Activated CD4-positive, alpha-beta memory T cell treated with anti-CD3 and anti-CD28 coated beads for 36 hours (primary cell): ENCODE measurements at places on chromosomes 4 and X.

DNA sequence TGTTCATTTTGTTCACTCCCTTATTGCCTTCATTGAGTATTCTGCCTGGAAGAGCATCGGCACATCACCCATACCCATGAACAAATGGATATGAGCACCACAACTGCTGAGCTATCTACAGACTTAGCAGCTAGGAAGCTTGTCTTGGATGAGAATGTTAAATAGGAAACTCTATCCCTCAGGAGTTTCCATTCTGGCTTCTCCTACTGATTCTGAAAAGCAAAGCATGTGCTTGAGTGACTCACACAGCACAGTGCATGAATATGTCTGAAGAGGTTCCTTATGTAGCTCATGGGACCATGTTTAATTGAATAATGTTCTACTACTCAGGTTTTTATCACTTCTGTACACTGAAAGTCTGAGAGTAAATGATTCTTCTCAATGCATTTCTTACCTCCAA, 57.3 kb upstream of the MXRA5 start:
- DNase-seq: no peak

DNA sequence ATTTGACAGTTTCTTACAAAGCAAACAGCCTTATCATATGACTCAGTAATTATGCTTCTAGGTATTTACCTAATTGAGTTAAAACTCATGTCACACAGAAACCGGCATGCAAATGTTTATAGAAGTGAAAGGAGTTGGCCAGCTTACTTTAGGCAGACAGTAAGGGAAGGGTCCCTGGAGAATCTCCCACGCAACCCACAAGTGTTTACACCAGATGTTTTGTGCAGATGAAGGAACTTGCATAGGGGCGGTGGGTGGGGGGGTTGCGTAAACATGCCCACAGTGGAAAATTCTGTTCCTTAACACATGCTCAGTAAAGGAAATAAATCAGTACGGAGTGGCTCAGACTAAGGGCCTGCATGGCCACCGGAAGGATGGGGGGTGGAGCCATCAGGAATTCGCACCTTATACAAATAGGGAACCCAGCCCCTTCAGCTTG, 330.5 kb upstream of the AADAT start:
- DNase-seq: no peak

GRCh38 chr4:67521506-67521905, 23.8 kb downstream of the CENPC start:
- DNase-seq: no peak

GRCh38 chr4:38723114-38723513, 59.1 kb downstream of the KLF3 start:
- DNase-seq: no peak

- DNase-seq: no peak
These were observed 119.3 kb upstream of the STS start for GRCh38 chrX:7028246-7028645.

GRCh38 chr4:41024556-41025491, 189.5 kb downstream of the APBB2 start:
- DNase-seq: no peak

- DNase-seq: peak; percentile 26
These were observed 25.9 kb downstream of the PKD2 start for GRCh38 chr4:88033309-88033708.

- peak; percentile 62 for DNase-seq
These were observed 52.6 kb downstream of the FNIP2 start for GRCh38 chr4:158821228-158821971.

GRCh38 chrX:41781500-41781899, 57.5 kb downstream of the GPR82 start:
- no peak for DNase-seq

DNA sequence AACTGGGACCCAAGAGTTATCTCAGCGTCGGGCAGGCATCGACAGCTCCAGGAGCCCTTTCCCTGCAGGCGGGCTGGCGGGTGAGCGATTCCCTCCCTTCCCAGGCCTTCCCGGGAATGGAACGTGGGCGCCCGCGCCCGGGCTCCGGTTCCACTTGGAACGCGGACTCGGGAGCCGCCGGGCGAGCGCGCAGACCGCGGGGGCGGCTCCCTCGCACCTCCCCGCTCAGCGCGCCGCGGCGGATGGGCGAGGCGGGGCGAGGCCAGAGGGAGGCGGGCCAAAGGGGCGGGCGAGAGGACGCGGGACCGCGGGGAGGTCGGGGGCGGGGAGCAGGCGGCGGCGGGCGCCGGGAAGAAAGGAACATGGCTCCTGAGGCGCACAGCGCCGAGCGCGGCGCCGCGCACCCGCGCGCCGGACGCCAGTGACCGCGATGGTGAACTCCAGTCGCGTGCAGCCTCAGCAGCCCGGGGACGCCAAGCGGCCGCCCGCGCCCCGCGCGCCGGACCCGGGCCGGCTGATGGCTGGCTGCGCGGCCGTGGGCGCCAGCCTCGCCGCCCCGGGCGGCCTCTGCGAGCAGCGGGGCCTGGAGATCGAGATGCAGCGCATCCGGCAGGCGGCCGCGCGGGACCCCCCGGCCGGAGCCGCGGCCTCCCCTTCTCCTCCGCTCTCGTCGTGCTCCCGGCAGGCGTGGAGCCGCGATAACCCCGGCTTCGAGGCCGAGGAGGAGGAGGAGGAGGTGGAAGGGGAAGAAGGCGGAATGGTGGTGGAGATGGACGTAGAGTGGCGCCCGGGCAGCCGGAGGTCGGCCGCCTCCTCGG, at the start of gene PKD2:
Gene PKD2, plus strand, starts transcription at position 332 of the 818 bp plus-strand sequence. Its CDS starts 99 bp downstream, at position 431.
- peak; percentile 84 for DNase-seq

DNA sequence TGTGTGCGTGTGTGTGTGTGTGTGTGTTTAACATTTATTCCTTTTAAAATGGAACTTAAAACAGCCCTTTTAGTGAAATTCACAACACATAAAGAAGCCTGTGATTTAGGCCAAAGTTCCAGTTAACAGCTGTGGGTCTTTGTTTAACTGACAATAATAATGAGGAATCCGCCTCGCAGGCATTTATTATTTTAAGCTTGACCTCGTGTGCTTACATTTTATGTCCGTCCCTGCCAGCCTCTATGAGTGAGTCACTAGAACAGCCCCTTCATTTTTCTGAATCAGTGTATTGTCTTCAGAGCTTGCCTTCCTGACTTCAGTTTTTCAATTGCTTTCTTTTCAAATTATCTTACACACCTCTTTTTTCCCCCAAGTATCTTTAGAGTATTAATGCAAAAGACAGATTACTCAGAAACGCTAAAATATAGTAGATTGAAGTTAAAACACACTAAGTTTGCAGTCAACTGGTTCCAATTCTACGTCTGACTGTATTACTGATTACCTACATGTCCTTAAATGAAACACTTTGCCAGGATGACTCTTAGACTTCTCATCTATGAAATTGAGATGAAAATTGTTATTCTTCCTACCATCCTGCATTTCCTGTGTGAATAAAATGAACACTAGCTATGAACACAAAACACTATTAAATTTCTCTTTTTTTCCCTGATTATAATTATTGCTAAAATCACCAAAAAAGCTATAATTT, 319.6 kb upstream of the HS3ST1 start:
- DNase-seq: no peak

GRCh38 chrX:65203545-65203944, 227.3 kb upstream of the ZC4H2 start:
- no peak for DNase-seq

GRCh38 chrX:24702362-24703184, 8.9 kb downstream of the POLA1 start:
- DNase-seq: no peak

DNA sequence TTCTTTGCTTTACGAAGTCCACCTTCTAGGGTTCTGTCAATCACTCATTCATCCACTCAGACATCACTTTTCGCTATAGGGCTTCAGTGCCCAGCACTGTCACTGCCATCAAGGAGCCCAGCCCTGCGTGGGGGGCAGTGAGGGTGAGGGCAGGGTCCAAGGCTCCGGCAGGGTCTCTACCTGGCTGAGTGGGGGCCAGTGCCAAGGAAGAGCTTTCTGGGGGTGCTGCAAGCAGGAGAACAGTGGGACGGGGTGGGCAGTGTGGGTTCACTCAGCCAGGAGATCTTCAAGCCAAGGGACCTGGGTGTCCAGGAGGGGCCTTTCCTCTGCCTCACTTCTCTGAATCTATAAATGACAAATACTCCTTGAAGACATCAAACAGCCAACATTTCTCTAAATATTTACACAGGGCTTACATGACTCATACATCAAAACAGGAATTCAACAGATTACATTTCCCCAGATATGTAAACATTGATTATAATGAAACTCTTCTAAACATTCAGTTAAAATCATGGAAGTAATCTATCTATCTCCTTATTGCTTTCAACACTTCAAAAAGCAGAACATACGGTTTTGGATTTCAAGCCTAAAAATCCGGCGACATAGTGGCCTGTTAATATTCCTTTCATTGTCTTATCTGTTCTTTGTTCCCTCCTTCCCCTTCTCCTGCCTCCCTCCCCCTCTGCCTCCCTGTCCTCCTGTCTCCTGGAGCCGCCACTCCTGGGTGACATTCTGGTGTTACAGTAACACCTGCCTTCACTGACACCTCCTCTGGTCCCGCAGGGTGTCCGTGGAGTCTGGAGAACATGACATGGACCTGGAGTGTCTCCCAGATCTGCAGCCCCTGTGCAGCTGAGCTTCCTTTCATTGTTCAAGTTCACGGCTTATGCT, 94.4 kb upstream of the ADRA2C start:
- no peak for DNase-seq

DNA sequence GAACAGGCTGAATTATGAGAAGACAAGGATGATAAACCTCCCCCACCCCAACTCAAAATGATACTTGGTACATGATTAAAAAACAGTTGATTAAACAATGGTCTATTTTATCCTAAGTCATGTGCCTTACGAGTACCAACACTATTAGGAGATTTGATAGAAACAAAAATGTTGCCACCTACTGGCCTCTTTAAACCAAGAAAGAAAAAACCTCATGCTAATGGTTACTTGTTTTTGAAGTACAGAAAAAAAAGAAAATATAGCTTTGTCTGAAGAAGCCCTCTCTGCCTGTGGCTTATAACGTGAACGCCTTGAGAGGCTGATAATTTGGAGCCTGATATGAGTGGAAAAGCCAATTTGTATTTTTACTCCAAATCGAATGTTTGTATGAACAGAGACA, 538.2 kb downstream of the DMD start:
- DNase-seq: no peak

DNA sequence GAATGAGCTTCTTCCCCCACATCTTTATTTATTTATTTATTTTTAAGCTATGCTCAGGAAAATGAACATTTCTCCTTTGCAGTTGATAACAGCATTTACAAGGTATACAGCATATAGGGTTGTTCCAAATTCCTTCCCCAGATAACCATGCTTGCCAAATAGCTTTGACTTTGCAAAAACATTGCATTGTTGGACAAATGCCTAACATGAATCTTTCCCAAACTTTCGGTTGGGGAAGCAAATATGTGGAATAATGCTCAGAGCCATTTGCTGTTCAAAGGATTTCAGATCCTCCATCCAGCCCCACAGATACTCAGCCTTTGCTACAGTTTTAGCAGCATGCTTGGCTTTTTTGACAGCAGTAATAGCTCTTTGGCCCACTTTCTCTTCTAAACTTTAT, 127.2 kb upstream of the AGA start:
- no peak for DNase-seq

- DNase-seq: no peak
These were observed 13.4 kb upstream of the CHIC2 start for GRCh38 chr4:54077812-54078211.

GRCh38 chr4:8595237-8596087, 2.9 kb downstream of the CPZ start:
- no peak for DNase-seq

- DNase-seq: no peak
These were observed 131.9 kb downstream of the AMELX start for GRCh38 chrX:11424903-11425674.

- peak; percentile 16 for DNase-seq
These were observed 197.6 kb upstream of the FAM9B start for GRCh38 chrX:9231491-9231890.

- no peak for DNase-seq
These were observed 206.1 kb downstream of the PPP3CA start for GRCh38 chr4:101141230-101141629.

GRCh38 chrX:121671649-121672048, 624.2 kb downstream of the GLUD2 start:
- DNase-seq: no peak

DNA sequence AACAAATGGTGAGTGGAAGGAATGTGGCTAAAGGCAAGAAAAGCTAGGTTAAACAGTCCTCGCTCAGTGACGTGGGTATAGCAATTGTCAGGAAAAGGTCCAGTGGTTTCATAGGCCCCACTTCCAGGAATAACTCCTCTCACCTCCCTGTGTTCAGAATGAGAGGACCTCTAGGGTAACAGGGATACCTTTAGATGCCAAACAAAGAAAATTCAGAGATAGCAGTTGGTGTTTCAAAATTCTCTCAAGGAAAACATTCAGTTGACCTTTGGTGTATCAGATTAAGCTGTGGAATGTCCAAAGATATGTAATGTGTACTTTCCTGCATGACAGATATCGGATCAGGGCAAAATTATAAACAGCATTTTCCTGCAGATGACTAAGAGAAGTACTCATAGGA, 155.9 kb downstream of the ARHGAP6 start:
- no peak for DNase-seq

DNA sequence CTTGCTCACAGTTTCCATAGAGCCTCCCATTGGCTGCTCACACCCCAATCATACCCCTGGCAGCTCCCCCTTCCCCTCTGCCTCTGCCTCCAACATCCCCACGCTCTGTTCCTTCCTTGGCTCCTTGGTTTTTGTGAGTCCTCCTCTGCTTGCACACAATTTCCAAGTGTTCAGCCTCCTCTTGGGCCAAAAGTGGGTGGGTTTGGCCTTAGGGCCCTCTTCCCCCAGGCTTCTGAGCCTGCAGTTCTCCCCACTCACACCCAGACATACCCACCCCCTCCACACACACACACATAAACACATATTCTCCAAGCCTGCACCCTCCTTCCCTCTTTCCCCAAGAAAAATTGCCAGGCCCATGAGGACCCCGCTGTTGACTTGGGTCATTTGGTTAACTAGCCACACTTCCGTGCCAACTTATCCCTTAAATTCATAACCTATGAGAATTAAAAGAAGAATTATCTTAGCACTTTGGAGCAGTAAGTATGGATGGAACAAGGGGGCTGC, 4.5 kb downstream of the APLN start:
- DNase-seq: no peak

DNA sequence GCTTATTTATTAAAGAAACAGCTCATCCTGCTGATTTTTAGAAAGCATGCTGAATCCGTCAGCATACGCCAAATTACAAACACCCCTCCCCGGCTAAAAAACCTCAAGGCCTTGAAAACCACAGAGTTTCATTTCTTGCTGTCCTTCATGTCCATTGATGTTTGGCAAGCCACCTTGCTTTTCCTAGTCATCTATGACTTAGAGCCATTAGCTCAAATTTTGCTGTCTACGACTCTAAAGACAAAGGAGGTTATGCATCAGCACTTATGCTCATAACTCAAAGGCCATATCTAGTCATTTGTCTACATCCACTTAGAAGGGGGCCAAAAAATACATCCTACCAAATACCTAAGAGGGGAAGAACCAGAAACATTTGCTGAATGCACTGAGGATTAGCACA, 925.1 kb downstream of the PCDH7 start:
- DNase-seq: no peak

DNA sequence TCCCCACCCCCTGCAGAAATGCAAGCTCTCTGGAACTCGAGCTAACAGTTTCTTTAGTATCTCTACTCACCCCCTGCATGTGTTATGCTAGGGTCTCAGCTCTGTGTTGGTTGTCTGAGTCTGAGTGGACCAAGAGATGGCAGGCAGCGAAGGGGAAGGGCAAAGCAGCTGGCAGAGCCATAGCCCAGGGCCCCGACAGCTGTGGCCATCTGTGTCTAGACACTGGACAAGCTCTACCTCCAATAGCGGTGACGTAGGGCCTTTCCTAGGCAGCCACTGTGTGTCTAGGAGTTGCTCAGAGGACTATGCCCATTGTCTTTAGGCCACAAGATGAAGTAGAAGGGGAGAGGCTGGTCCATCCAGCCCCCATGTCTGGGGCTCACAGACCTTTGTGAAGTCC, 79.2 kb downstream of the EFNB1 start:
- no peak for DNase-seq
